NCI-H1694 (cell line): ENCODE measurements at places on chromosomes 2 and 18.

- DNase-seq = no peak
These were observed 193.0 kb upstream of the RGPD4 start for GRCh38 chr2:107633580-107634147.

DNA sequence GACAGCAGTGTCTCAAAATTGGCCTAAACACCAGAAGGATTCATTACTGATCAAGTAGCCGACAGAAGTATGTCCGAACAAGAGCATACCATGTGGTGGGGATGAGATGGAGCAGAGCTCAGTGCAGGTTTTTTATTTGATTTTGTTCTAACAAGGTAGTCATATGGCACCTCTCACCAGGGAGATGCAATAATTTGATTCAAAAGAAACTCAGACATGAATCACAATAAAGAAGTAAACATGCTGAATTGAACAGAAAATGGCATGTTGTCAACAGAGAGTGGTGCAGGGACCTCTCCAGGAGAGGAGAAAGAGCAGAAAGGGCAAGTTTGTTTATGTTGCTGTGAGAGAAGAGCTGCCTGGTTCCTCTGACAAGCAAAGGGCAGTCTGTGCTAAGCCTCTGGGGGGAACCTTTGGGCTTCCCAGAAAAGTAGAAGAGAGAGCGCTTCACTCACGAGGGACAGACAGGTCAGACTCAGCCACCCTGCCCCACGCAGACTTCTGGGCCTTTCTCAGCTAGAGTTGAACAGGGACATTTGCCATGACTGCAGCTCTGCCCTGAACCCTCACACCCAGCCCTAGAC, 351.3 kb upstream of the RAB12 start:
- DNase-seq = no peak

DNA sequence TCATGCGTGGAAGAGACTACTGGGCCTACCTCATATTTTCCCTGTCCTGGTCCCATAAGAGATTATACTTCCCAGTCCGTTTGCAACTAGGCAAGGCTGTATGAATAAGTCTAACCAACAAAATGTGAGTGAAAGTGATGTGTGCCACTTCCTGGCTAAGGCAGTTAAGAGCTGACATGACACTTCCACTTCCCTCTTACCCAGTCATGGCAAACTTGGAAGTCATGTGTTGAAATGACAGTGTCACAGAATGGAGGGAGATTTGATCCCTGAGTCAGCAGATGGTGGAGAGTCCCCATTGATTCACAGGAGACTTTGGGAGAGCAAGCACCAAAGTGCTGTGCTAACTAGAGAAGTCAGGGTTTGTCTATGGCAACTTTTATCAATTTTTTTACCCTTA, 36.4 kb downstream of the TACR1 start:
- DNase-seq = no peak

GRCh38 chr2:159484532-159484931, 131.8 kb downstream of the BAZ2B start:
- DNase-seq = no peak

DNA sequence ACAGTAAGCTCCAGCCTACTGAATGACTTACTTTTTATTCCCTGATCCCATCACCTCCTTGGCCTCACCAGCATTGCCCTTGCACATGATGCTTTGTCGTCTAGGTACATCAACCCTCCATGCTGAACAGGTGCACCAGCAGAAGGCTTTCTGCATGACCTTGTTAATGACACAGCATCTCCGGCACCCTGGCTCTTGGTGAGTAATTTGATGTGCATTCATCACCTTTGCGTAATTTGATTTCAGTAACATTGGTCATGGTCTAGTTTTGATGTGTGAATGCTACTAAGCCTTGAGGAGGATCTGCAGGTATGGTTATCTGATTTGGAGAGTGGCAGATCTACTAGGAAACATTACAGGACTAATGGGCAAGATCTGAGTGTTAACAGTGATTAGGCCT, 103.6 kb downstream of the STK39 start:
- DNase-seq = no peak

DNA sequence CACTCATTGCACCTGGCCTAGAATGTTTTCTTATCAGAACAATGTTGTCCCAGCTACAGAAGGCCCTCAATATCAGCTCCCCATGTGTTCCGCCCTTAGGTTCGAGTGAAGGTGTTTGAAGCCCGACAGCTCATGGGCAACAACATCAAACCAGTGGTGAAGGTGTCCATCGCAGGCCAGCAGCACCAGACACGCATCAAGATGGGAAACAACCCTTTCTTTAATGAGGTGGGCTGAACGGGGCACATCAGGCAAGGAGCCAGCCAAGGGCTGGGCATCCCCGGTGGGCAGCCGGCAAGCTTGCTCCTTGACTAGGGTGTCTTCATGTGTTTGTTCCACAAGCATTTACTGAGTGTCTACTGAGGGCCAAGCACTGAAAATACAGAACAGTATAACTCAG, 9.2 kb downstream of the FER1L5 start:
- no peak for DNase-seq

- DNase-seq = no peak
These were observed 38.3 kb downstream of the APLF start for GRCh38 chr2:68505603-68506159.

DNA sequence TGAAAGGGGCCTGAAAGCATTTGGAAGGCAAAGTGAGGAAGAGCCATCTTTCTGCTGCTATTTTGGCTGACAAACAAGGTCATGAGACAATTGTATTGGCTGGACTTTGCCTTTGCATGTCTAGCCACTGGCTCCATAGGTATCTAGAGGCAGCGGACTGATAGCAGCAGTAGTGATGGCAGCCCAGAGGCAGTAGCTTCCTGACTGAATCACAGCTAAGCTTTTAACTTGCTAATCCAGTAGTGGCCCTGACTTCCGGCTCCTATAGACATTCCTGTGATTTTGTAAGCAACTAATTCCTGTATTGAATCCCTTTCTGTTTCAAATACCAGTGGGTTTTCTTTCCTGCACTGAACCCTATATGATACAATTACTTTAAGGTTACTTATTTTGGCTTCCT, 69.8 kb upstream of the PDE1A start:
- no peak for DNase-seq

DNA sequence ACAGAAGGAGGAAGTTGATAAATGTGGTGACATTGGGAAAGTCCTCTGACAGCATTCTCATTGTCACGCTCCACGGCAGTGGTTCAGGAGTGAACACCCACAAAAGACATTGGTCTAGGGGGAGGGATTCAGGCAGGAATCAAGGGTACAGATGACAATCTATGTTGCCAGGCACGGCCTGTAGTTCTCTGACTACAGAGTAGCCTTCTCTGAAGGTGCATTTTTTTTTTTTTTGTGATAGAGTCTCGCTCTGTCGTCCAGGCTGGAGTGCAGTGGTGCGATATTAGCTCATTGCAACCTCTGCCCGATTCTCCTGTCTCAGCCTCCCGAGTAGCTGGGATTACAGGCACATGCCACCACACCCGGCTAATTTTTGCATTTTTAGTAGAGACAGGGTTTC, 7.4 kb upstream of the MOB1A start:
- DNase-seq = no peak
